Skin of body (tissue), 3 donors: ENCODE measurements at places on chromosomes 7 and 10. TPM values are rescaled to one million over a fixed set of nuclear protein-coding genes. Genes with fewer than 3 reads are reported as not detected.

Gene SGCE
- total RNA-seq: 113 TPM

Gene FGFR2
- 141 TPM for total RNA-seq

Gene NEUROG3
- total RNA-seq: not detected

Gene TMEM176A
- total RNA-seq: 8.8 TPM
